ENCODE measurements at places on chromosomes 3 and 15. TPM values are rescaled to one million over a fixed set of nuclear protein-coding genes. Genes with fewer than 3 reads are reported as not detected.
A peak's percentile ranks its signal among the peaks of the same experiment; 100 is the strongest.

DNA sequence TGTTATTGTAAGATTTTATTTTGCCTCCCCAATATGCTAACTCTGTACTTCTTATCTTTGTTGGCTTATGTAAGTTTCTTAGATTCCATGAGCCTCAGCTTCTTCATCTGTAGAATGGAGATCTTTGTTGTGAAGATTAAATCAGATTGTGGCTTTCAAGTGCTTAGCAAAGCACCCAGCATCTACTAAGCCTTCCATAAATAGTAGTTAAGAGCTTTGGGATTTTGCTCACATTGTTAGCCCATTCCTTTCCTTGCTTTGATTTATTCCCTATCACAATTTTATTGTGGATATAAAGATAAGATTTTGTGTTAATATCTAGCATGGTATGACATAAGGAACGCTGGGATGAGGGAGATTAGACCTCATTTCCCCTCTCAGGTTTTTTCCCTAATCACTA is 501.4 kb downstream of the PYDC2 start:
- no peak for DNase-seq

- DNase-seq: no peak
Measured at GRCh38 chr3:14798231-14798630, 20.5 kb upstream of the FGD5 start.

DNA sequence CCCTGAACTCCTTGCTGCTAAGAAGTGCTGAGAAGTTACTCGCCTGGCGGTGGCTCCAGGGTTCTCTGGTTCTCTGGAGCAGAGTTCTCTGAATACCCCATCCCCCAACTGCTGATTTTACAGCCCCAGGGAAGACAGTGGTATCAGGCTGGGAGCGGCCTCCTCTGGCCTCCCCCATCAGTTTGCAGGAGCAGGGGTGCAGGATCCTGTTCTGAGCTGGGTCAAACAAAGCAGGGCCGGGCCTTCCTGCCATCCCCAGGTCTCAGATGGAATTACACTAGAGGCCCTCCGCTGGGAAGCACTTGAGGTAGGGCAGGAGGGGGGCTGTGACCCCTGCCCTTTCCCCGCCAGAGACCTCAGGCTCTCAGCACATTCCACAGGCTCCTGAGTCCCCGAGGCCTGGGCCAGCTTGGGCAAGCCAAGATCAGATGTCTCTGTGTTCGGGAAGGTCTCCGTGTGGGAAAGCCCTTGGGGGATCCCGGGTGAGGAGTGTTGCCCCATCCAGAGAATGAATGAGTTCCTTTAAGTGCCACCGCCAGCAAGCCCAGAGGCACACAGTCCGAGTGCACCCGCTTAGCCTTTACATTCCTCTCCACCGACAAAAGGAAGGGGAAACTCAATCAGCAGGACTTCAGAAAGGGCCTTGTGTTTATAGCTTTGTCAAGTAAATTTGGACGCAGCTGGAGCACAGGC is 149.9 kb downstream of the LRRK1 start:
- DNase-seq: peak; percentile 96

DNA sequence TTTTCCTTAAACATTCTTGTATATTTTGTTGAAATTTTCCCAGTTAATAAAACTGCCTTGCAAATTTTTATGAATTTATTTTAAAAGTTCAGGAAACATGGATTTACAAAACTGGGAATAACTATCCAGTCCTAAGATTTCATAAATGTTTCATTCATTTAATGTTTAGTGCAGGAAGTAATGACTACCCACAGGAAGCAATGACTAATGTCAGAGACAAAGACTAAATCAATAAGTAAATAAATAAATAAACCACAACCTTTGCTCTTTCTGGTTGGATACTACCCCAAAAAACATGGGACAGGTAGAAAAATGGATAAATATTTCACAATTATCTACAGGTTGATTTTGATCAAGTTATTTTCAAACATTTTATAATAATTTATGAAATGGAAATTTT is 48.8 kb upstream of the TMCO5A start:
- DNase-seq: no peak

Gene FHIT
- 4.0 TPM for total RNA-seq

Gene ESYT3
- 6.3 TPM for total RNA-seq

DNA sequence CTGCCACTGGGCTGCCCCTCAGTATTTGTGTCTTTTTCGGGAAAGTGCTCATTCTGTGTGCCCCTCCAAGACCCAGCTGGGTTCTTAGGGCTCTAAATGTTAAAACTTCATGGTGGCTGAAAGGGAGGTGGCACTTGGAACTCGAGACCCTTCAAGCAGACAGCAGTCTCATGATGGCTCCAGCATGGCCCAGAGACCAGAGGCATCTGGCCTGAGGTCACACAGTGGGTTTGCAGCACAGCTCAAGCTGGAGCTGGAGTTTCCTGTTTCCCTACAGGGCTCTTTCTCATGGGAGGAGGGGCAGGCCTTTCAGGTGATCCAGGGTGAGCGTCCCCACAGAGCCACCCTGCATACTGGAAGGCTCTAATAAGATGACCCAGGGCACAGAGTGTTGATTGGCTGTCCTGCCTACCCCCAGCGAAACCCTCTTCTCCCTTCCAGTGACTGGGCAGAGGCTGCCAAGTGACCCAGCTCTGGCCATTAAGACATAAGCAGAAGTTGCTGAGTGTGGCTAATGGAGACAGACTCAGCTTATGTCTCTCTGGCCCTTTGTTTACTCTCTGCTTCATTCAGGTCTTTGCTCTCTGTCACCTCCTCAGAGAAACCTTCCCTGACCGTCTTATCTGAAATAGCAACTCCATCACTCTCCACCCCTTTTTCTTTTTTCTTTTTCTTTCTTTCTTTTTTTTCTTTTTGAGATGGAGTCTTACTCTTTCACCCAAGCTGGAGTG is 166.6 kb upstream of the SMAD3 start:
- no peak for DNase-seq

Gene TSEN2
- total RNA-seq: 22.0 TPM
